Body of pancreas (tissue), 4 donors: ENCODE measurements at places on chromosomes 4 and X. TPM values are rescaled to one million over a fixed set of nuclear protein-coding genes. Genes with fewer than 3 reads are reported as not detected.

Gene PRKX
- 8.6 TPM for total RNA-seq

Gene ANAPC10
- 10.9 TPM for total RNA-seq

DNA sequence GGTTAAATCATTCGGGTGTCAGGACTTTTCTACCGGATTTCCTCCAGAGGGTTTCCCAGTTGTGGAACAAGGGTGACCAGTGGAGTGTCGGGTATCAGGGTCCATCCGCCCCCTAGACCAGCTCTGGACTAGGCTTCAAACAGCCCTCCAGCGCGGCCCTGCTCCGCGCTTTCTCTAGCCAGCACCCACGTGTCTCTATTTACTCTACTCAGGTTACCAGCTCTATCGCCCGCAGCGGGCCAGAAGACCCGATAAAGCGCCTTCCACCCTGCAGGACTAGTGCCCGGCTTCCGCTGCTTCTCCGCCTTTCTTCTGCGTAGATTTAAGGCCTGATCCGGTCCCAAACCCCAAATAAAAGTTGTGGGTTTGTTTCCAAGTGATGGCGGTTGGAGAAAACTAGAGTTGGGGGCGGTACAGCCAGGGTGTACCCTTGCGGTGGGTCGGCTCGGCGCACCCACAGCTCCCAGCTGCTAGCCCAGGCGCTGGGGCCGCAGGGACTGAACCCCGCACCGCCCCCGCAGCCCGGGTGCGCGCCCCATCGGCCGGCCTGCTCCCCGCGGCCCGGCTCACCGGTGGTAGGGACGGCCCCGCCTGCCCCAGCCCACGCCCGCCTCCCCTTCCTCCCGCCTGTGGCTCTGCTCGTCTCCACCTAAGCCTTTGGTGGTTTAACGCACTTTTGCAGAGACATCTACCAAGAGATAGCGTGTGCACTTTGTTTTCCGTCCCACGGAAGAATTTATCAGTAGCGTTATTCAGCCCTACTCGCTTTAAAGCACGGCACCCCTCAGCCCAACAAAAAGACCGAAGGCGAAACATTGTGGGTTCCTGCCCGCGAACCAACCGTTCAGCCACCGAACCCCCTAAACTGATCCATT is 2.1 kb downstream of the LEF1 start:
- DNase-seq: peak; percentile 17
- H3K27me3 ChIP-seq: no peaks in the 10 kb centered on the region
- H3K27ac ChIP-seq: no peak overlapping the region
- peaks cover 30% of the 10 kb centered on the region for H3K4me1 ChIP-seq

- no peak overlapping the region for H3K27ac ChIP-seq
- no peaks in the 10 kb centered on the region for H3K36me3 ChIP-seq
- H3K27me3 ChIP-seq: no peaks in the 10 kb centered on the region
- DNase-seq: no peak
- H3K4me1 ChIP-seq: no peaks in the 10 kb centered on the region
Observed at GRCh38 chr4:7217474-7218321, 25.4 kb downstream of the SORCS2 start.

GRCh38 chr4:183659872-183660242 is 764 bp downstream of the TRAPPC11 start:
- no peak for DNase-seq
- no peaks in the 10 kb centered on the region for H3K27me3 ChIP-seq
- peaks cover 20% of the 10 kb centered on the region for H3K4me1 ChIP-seq
- peaks cover 2% of the 10 kb centered on the region for H3K36me3 ChIP-seq
- peak overlapping the region; percentile 97 for H3K4me3 ChIP-seq

Gene JCHAIN
- 13.2 TPM for total RNA-seq

GRCh38 chr4:8162625-8163024 is 4.0 kb upstream of the ABLIM2 start:
- H3K36me3 ChIP-seq: no peaks in the 10 kb centered on the region
- DNase-seq: no peak
- H3K4me3 ChIP-seq: no peak overlapping the region
- peaks cover 35% of the 10 kb centered on the region for H3K4me1 ChIP-seq
- H3K27me3 ChIP-seq: no peaks in the 10 kb centered on the region
- no peak overlapping the region for H3K27ac ChIP-seq

DNA sequence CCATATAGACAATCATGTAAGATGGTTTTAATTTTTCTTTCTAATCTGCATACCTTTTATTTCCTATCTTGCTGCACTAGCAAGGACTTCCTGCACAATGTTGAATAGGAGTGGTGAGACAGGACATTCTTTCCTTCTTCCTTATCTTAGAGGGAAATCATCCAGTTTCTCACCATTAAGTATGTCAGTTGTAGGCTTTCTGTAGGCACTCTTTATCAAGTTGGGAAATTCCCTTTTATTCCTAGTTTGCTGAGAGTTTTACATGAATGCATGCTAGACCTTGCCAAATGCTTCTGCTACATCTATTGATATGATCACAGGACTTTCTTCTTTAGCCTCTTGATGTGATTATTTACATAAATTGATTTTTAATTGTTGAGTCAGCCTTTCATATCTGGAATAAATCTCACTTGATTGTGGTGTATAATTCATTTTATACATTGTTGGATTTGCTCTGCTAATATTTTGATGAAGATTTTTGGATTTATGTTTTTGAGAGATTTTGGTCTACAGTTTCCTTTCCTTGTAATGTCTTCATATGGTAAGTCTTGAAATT is 23.8 kb downstream of the RNF175 start:
- no peaks in the 10 kb centered on the region for H3K36me3 ChIP-seq
- H3K27ac ChIP-seq: no peak overlapping the region
- H3K4me1 ChIP-seq: no peaks in the 10 kb centered on the region

GRCh38 chr4:128320656-128321055 is 33.0 kb upstream of the PGRMC2 start:
- H3K27ac ChIP-seq: no peak overlapping the region
- no peaks in the 10 kb centered on the region for H3K36me3 ChIP-seq
- H3K4me1 ChIP-seq: no peaks in the 10 kb centered on the region
- H3K27me3 ChIP-seq: no peaks in the 10 kb centered on the region

Gene CSTF2
- total RNA-seq: 9.9 TPM

Gene MAGEA1
- not detected for total RNA-seq

DNA sequence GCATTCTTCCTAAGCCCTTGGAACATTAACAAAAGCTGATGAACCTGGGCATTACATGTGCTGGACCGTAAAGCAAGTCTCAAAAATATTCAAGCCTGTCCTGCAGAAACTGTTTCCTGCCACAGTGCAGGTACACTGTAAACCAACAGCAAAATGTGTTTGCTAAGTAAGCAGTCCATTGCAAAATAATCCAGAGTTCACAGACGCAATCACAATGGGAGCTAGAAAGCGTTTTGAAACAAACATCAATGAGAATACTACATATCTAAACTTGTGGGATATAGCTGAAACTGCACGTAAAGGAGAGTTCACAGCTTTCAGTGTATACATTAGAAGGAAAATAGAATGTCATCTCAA is 61.6 kb downstream of the RGS12 start:
- no peak overlapping the region for H3K4me3 ChIP-seq
- DNase-seq: no peak
- H3K36me3 ChIP-seq: no peaks in the 10 kb centered on the region
- H3K27me3 ChIP-seq: no peaks in the 10 kb centered on the region
- peaks cover 7% of the 10 kb centered on the region for H3K4me1 ChIP-seq

Gene TEX13D
- not detected for total RNA-seq

GRCh38 chr4:140153718-140154571 is at the start of gene MAML3:
TSS of gene MAML3 (minus strand) at chr4:140154184. CDS start at chr4:140153327, 857 bp downstream.
- DNase-seq: peak; percentile 96
- no peaks in the 10 kb centered on the region for H3K36me3 ChIP-seq
- peak within 1 kb of the TSS; percentile 61 for H3K4me3 ChIP-seq

DNA sequence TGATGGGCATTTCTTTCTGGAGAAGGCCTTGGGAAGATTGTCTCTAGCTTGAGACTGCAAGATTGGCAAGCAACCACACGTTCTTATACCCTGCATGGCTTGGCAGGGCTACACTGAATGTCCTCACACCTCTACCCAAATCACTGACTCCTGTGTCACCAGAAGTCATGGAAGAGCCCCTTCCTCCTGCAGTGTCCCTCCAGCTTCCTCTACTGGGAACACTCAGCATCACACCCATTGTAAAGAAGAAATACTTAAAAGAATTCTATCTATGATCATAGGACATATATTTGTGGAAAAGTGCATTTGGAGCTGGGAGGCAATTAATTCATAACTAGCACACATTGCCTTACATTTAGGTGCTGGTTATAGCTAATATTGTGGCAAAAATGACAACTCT is 113.1 kb downstream of the CCSER1 start:
- no peak overlapping the region for H3K4me3 ChIP-seq
- H3K36me3 ChIP-seq: no peaks in the 10 kb centered on the region
- peaks cover 13% of the 10 kb centered on the region for H3K4me1 ChIP-seq
- no peak overlapping the region for H3K27ac ChIP-seq

DNA sequence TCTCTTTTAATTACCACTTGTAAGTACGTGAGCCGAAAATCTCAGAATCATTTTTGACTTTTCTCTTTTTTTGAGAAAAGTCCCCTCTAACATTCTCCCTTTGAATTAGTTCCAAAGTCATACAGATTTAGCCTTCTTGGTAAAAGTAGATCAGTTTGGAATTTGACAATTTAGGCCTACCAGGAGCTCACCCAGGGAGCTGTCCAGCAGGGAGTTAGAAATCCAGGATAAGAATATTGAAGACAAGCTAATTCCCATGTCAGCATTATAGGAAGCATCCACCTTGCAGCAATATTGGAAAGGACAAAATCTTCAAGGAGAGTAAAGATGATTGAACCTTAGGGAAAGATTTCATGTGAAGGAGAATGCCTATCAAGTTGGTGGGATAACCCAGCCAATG is 352.2 kb upstream of the CPEB2 start:
- H3K27ac ChIP-seq: no peak overlapping the region
- no peaks in the 10 kb centered on the region for H3K36me3 ChIP-seq
- no peaks in the 10 kb centered on the region for H3K27me3 ChIP-seq
- no peak for DNase-seq

DNA sequence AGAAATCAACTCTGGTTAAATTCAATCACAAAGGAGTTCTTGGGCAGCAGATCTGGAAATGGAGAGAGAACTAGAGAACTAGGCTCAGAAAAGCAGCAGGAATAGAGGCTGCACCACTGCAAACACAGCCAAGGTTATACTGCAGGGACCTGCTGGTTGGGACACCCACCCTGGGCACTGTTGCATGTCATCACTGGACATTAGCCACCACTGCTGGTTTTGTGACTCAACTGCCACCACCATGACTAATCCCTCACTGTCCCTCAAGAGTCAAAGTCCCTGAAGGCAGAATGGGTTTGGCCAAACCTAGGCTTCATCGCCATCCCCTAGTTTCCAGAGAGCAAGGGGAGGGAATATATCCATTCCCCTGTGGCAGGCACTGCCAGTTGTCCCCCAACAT is 38.1 kb upstream of the IRAK1 start:
- H3K27ac ChIP-seq: no peak overlapping the region
- no peaks in the 10 kb centered on the region for H3K27me3 ChIP-seq
- H3K4me3 ChIP-seq: no peak overlapping the region

Gene ATP1B4
- not detected for total RNA-seq

GRCh38 chr4:70298051-70298450 is 36.7 kb upstream of the CABS1 start:
- H3K27me3 ChIP-seq: no peaks in the 10 kb centered on the region
- no peak overlapping the region for H3K27ac ChIP-seq
- no peaks in the 10 kb centered on the region for H3K36me3 ChIP-seq
- DNase-seq: no peak

Gene RAB9A
- 14.3 TPM for total RNA-seq

Gene ITGB1BP2
- total RNA-seq: 6.9 TPM

Gene RHOXF1
- not detected for total RNA-seq

Gene JAKMIP1
- total RNA-seq: 1.3 TPM

DNA sequence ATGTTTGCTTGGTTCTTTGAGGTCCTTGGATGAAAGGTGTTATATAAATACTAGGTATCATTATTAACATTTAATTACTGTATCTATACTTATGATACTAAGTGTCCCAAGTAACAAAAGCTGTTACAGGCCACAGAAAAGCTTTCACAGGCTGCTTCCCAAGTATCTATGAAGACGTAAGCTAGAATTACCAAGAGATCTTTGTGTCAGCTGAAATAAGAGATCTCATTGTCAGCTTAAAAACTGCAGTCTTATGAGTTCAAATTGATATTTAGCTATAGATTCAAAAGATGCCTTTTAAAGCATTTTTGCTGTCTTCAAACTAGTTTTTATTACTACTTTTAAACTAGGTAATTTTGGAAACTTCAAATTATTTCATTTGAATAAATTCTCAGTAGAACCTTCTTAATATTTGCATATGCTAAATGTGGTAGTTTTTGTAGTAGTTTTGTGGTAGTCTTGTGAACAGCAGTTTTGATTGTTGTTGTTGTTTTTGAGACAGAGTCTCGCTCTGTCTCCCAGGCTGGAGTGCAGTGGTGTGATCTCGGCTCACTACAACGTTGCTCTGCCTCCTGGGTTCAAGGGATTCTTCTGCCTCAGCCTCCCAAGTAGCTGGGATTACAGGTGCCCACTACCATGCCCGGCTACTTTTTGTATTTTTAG is 170.0 kb upstream of the RPL34 start:
- H3K4me1 ChIP-seq: no peaks in the 10 kb centered on the region
- no peaks in the 10 kb centered on the region for H3K27me3 ChIP-seq
- no peak overlapping the region for H3K4me3 ChIP-seq
- DNase-seq: no peak
- no peak overlapping the region for H3K27ac ChIP-seq
- H3K36me3 ChIP-seq: no peaks in the 10 kb centered on the region

Gene MAGEA12
- not detected for total RNA-seq

- H3K36me3 ChIP-seq: no peaks in the 10 kb centered on the region
- H3K27me3 ChIP-seq: no peaks in the 10 kb centered on the region
- no peak overlapping the region for H3K27ac ChIP-seq
- DNase-seq: no peak
Observed at GRCh38 chr4:8278421-8279287, 9.1 kb downstream of the HTRA3 start.

DNA sequence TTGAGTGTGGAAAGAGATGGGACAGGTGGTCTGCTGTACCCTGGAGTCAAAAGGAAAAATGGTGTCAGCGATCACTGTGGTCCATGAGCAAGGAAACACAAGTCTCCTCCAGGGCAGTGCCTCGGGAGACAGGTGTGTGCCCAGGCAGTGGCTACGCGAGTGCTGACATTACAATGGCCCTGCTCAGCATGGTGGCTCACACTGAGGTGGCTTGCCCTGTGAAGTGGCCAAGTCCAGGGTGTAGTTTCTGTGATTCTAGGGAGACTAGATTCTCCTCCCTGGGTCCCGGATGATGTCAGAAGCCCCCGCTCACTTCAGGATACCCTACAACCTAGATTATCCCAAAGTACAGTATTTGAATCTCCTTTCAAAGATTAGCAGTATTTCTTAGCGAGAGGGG is 44.8 kb upstream of the TMEM150C start:
- H3K27ac ChIP-seq: no peak overlapping the region
- no peaks in the 10 kb centered on the region for H3K4me1 ChIP-seq
- no peaks in the 10 kb centered on the region for H3K36me3 ChIP-seq
- H3K27me3 ChIP-seq: no peaks in the 10 kb centered on the region

GRCh38 chrX:119690921-119691716 is 1.8 kb downstream of the SEPTIN6 start:
- H3K27me3 ChIP-seq: no peaks in the 10 kb centered on the region
- no peak for DNase-seq
- H3K36me3 ChIP-seq: no peaks in the 10 kb centered on the region
- no peak overlapping the region for H3K4me3 ChIP-seq
- peaks cover 6% of the 10 kb centered on the region for H3K4me1 ChIP-seq

GRCh38 chr4:108204518-108204917 is 35.8 kb upstream of the LEF1 start:
- H3K27ac ChIP-seq: no peak overlapping the region
- no peak for DNase-seq
- no peaks in the 10 kb centered on the region for H3K27me3 ChIP-seq
- H3K4me3 ChIP-seq: no peak overlapping the region

Gene NCAPG
- total RNA-seq: 0.26 TPM
